Lower leg skin (tissue), 4 donors: ENCODE measurements at places on chromosomes 2 and 18. TPM values are rescaled to one million over a fixed set of nuclear protein-coding genes. Genes with fewer than 3 reads are reported as not detected.

DNA sequence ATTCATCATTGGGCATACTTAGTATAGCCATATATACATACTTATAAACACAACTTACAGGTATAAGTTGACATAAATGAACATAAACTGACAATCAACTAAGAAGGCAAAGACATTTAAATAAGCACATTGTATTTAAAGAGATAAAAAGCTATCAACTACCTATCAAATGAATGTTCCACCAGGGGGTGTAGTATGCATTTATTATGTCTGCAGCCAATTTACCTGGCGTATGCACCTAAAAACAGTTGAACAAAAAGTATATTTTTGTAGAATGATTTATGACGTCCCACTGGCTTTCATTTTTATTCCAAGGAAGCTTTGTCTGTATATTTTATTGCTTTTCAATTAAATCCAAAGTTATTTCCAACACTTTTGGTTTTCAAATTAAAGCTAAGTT is 323.5 kb downstream of the AFF3 start:
- DNase-seq = no peak

DNA sequence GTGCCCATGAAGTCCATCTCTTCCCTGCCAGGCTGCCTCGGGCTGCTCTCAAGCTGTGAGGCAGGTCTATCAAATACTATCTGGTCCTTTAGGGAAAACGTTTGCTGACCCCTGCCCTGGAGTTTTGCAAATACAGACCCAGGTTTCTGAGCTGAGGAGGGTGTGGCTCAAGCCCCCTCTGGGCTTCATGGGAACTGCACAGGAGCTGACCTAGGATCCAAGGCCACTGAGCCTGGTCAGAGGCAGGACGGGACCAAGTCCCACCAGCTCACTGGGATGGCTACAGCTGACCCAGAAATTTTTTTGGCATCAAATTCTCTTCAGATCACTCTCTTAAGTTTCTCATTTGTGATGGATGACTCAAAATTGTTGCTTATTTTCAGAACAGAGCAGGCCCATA is 14.1 kb downstream of the ZNF516 start:
- no peak for DNase-seq

DNA sequence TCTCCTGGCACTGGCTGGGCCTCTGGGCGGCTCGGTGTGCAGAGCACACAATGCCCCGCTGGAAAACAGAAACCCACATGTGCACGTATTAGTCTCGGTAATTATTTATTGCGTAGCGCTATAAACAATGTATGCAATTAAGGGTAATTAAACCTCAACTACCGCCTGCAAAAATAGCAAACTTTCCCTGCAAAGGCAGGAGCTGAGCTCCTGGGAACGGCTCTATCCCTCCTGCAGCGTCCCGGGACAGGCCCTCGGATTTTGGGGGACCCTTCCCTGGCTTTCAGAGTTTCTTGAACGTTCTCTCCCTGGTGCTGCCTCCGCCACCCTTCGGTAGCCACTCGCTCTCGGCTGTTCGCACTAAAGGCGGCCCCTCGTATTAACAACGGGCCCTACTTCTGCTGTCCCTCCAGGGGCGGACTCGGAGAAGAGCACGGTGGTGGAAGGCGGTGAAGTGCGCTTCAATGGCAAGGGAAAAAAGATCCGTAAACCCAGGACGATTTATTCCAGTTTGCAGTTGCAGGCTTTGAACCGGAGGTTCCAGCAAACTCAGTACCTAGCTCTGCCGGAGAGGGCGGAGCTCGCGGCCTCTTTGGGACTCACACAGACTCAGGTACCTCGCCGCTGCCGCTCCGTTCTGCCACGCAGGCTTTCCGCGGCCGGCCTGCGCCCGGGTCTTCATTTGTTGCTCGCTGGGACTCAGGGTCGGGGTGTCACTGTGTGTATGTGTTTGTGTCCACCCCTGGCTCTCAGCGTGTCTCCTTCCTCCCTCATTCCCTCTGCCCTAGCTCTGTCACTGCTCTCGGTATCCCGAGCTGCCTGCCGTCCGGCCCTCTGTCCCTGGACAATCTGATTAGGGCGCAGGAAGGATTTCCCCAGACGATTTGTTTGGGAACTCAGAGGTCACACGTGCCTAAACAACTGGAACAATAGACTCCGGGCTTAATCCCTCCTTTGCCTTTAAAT is 1.2 kb downstream of the DLX1 start:
- peak; percentile 17 for DNase-seq

DNA sequence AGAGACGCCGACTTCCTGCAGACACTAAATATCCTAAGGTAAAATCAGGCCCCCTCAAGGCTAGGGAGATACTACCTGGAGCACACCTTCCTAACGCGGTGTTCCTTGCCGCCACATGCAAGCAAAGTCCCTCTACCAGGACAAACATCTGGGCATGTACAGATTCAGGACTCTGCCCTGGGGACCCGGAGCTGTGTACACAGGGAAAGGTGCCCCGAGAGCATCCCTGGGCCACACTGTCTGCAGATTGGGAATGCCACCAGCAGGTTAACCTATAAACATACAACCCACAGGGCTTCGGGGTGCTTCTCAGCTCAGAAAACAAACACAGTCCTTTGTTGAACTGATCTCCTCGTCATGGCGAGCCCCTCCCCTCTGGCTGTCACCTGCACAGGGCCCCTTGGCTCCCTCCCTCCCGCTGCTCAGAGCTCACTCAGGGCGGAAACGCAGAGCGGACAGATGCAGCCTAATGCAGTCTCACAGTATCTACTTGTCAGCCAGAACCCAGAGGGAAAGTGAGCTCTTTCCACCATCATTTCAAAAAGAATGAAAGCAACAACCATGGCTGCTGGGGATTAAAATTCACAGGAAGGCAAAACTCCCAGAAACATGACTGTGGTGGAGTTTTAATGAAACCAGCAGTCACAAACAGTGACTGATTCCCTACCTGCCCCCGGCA is 218.8 kb downstream of the HDAC4 start:
- no peak for DNase-seq

GRCh38 chr2:126898636-126899035 is at the start of gene TEX51:
TSS of gene TEX51 (plus strand) at chr2:126898890. CDS start at chr2:126898919, 29 bp downstream.
- no peak for DNase-seq

DNA sequence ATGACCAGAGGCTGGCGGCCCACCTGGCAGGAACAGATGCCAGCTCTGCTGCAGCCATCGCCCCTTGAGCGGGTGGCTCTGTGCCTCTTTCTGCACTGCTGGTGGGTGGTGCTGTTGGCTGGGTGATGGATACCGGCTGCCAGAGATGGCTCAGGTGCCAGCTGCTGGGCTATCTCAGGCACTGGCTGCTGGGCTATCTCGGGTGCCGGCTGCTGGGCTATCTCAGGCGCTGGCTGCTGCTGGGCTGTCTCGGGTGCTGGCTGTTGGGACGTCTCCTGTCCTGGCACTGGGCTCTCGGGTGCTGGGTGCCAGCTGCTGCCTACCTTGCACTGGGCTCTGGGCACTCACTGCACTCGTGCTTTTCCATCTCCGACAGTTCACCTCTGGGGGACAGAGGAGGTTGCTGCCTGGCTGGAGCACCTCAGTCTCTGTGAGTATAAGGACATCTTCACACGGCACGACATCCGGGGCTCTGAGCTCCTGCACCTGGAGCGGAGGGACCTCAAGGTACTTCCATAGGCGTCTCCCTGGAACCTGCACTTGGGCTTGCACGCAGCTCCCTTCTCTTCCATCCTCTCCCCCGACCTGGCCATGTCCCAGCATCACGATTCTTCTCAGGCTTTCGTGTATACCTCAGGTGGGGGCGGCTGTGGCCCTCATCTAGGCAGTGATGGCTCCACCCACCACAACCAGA is 98.4 kb downstream of the USP40 start:
- DNase-seq = no peak

- no peak for DNase-seq
Measured at GRCh38 chr2:202261531-202261930, 4.0 kb upstream of the NOP58 start.

GRCh38 chr2:173185437-173185836 is 109.8 kb downstream of the MAP3K20 start:
- DNase-seq = no peak

- no peak for DNase-seq
Measured at GRCh38 chr18:75210274-75211001, at the start of gene TSHZ1. TSS of gene TSHZ1 (plus strand) at chr18:75210797. CDS start at chr18:75211877, 1,080 bp downstream.

The UGT1A7 gene
- 0.76 TPM for total RNA-seq

The DOK6 gene
- 0.42 TPM for total RNA-seq

The HOXD12 gene
- not detected for total RNA-seq

The FZD7 gene
- total RNA-seq = 38.9 TPM
